ENCODE measurements at places on chromosomes 2 and 18. TPM values are rescaled to one million over a fixed set of nuclear protein-coding genes. Genes with fewer than 3 reads are reported as not detected.

The SPP2 gene
- not detected for total RNA-seq

The ACSL3 gene
- total RNA-seq = 133 TPM

The ICA1L gene
- 4.4 TPM for total RNA-seq

The COL6A3 gene
- total RNA-seq = 2,143 TPM

The SCN7A gene
- 0.14 TPM for total RNA-seq

The SLC4A5 gene
- total RNA-seq = 0.14 TPM

The TLX2 gene
- not detected for total RNA-seq

The GALM gene
- total RNA-seq = 18.0 TPM

The KCNG2 gene
- total RNA-seq = 4.7 TPM

The PTPRN gene
- 57.0 TPM for total RNA-seq

The CHRNG gene
- total RNA-seq = not detected

The CNTNAP5 gene
- not detected for total RNA-seq

The RESP18 gene
- total RNA-seq = not detected

The DSG1 gene
- not detected for total RNA-seq

The ZNF804A gene
- total RNA-seq = 2.0 TPM

The MOCOS gene
- total RNA-seq = 11.0 TPM

The LONRF2 gene
- 0.28 TPM for total RNA-seq

The IKZF2 gene
- 5.1 TPM for total RNA-seq

The MEP1B gene
- total RNA-seq = not detected

The CCDC138 gene
- total RNA-seq = 2.8 TPM

The ANKRD62 gene
- total RNA-seq = not detected

The SERPINB3 gene
- total RNA-seq = not detected

The LRRC30 gene
- total RNA-seq = not detected

The STEAP3 gene
- 18.2 TPM for total RNA-seq

The ARHGEF33 gene
- total RNA-seq = 0.74 TPM

The SATB2 gene
- 19.0 TPM for total RNA-seq

The RANBP2 gene
- total RNA-seq = 63.2 TPM

Data from smooth muscle cell of bladder (primary cell).